Activated CD8-positive, alpha-beta memory T cell treated with anti-CD3 and anti-CD28 coated beads for 1 hour (primary cell): ENCODE measurements at places on chromosomes 7 and 10.

- DNase-seq: no peak
Observed at GRCh38 chr10:88045656-88046415, 182.4 kb downstream of the PTEN start.

DNA sequence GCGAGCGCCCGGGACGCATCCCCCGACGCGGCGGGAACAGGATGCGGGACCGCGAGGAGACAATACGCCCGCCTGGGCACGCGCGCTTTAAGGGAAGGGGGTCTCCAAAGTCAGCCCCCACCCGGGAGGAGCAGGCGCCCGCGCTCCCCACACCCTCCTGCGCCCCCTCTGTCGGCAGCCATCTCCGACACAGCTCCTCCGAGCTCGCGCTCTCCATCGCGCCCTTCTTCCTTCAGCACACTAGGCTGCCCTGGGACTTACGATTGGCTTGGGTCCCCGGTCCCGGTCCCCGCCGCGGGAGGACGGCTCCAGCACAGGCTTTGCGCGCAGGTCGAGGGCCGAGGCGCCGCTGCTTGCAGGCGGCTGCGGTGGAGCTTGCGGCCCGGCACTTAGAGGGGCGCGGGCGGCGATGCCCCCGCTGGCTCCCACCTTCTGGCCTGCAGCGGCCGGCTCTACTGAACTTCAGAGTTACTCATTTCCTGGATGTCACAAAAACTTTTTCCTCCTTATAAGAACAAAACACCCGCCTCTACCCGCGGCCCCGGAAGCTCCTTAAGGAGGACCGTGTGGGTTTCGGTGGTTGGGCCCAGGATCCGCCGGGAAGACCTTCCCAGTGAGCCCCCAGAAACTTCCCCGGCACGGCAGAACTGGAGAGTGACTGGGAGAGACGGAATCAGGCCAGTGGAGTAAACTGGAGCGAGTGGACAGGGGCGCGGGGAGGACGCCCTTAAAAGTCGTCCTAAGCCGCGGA is at the start of gene ITPRIP:
TSS of gene ITPRIP (minus strand) at position 481 of the 751 bp plus-strand sequence. CDS start 22,414 bp downstream, outside the sequence.
- peak; percentile 58 for DNase-seq

DNA sequence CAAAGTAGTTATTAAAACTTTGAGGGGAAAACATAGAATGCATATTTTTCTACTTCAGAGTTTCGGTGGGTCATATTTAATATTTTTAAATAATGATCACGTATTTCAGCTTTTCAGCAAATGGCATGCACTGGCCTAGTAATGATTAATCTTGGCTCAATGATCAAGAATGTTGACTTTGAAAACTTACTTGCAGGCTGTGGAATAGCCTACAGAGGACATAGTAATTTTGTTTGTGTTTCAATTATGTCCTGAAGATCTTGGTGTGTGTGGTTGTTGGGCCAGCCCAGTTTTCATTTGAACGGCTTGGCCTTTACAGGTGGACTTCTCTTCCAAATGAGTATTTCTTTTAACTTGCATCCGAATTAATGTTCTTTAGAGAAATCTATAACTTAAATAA is 35.1 kb downstream of the ADD3 start:
- no peak for DNase-seq

GRCh38 chr7:77674878-77675277 is 21.4 kb upstream of the RSBN1L start:
- no peak for DNase-seq

GRCh38 chr7:3607847-3608246 is 306.8 kb downstream of the SDK1 start:
- DNase-seq: no peak
